LHCN-M2 (cell line): ENCODE measurements at places on chromosomes 7 and 10. TPM values are rescaled to one million over a fixed set of nuclear protein-coding genes. Genes with fewer than 3 reads are reported as not detected.

GRCh38 chr7:23214938-23215337 is 31.6 kb upstream of the GPNMB start:
- no peak for DNase-seq

GRCh38 chr7:107874605-107875446 is 16.2 kb upstream of the DLD start:
- peak; percentile 70 for DNase-seq

DNA sequence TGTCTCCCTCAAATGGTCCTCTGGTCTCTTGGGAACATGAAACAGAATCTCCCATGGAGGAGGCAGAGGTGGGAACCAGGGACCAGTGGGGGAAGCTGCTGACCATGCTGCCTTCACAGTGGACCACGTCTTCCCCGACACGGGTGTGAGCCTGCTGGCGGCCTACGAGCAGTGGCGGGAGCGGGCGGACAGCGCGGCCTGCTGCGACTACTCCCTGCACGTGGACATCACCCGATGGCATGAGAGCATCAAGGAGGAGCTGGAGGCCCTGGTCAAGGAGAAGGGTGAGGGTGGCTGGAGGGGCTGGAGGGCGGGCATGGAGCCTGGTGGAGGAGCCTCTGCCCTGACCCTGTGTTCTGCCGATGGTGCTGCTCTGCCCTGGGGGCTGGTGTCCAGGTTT is 8.0 kb downstream of the DPYSL4 start:
- DNase-seq, result no peak

DNA sequence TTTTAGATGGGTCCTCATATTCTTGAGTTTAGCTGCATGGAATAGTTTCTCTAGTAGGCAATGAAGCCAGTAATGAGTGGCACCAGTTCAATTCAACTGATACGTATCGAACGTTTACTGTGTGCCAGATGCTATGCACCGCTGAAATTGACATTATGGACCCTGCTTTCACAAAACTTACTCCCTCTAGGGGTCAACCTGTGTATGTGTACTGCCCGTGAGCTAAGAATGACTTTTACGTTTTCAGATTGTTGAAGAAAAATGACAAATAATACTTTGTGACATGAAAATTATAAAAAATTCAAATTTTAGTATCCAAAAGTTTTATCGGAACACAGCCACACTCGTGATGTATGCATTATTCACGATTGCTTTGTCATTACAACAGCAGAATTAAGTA is 95.5 kb downstream of the ZMYND11 start:
- DNase-seq, result peak; percentile 14

GRCh38 chr10:32941357-32941756 is 16.7 kb downstream of the ITGB1 start:
- no peak for DNase-seq

- no peak for DNase-seq
Observed at GRCh38 chr10:64306729-64307327, 785.6 kb downstream of the REEP3 start.

DNA sequence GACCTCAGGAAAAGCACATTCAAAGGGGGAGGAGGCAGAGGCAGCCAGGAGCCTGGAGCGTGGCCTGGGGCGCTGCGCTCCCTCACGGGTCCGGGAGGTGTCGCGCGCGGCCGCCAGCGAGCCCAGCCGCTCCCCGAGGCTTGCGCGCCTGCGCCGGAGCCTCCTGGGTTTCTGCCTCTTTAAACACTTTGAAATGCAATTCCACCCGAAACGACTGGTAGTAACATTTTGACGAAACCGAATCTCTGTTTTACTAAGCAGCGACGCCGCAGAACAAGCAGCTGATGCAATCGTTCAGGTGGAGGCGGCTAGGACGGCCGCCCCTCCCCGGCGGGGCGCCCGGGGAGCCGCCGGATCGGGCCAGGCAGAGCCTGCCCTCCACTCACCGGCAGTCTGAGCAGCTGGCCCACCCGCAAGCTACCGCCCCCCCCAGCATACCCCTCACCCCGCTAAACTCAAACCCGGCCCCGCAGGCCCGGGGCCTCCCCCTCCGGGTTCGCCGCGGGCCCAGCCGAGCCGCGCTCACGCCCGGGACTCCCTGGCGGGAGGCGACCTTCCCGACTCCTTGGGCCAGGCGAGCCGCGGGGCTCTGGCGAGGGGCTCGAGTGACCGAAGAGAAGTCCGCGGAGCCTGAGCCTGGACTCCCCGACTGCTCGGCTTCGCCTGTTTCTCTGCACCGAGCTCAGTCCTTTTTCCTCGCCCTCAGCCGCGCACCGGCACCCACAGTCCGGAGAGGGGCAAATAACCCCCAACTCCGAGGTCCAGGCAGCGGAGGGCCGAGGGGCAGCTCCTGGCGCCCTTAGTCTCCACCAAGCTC is 3.2 kb downstream of the MKX start:
- peak; percentile 79 for DNase-seq

DNA sequence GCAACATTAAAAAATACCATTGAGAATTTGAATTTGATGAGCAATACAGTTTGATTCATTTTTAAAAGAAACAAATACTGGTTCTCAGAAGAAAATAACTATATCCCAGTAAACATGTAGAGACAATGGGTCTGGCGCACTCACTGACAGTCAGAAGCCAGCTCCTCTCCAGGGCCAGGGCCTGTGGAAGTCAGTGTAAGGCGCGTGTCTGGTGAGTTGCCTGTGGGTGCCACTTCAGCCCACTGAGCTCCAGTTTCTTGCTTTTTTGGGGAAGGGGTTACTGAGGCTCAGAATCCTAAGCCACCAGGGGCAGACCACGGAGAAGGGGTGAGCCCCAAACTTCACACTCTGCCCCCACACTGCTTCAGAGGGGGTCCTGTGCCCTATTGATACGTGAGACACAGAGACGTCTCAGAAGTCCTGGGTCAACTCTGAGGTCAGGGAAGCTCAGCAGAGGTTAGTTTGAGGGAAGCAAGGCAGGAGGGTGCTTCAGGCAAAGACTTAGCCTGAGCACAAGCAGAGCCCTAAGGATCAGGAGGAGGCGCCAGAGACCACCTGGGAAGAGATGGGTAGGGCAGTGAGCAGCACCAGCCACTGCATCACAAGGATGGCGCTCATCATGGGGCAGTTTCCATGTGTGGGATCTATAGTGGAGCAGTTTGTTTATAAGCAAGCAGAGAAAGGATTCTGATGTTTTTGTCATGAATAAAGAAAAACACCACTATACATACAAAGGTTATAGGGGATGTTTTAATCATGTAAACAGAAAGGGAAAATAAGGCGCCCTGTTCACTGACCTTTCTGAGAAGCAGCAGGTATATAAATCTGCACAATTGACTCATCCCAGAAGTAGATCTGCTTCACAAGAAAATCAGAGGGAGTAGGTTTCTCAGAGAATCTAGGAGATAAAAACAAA is 95.7 kb downstream of the PKD1L1 start:
- peak; percentile 19 for DNase-seq

DNA sequence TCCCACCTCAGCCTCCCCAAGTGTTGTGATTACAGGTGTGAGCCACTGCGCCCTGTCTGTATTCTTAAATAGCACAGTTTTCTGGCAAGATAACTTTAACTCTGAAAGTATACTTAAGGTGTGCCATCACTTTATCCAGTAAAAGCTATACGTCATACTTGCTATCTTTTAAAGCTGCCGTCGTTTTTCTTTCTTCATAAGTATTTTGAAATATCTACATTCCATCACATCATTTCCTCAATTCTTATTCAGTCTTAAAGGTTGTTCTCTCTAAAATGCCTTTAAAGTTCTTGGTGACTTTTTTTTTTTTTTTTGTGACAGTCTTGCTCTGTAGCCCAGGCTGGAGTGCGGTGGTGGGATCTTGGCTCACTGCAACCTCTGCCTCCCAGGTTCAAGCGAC is 34.7 kb downstream of the PTPN12 start:
- no peak for DNase-seq

GRCh38 chr10:63467841-63468240 is 2.1 kb upstream of the JMJD1C start:
- no peak for DNase-seq

- DNase-seq, result no peak
Observed at GRCh38 chr7:116230191-116231005, 20.1 kb downstream of the TES start.

GRCh38 chr7:22655781-22656180 is 71.2 kb upstream of the IL6 start:
- no peak for DNase-seq

- no peak for DNase-seq
Observed at GRCh38 chr7:124874644-124875163, 54.9 kb downstream of the POT1 start.

GRCh38 chr7:36277249-36277542 is 112.5 kb upstream of the ANLN start:
- no peak for DNase-seq

DNA sequence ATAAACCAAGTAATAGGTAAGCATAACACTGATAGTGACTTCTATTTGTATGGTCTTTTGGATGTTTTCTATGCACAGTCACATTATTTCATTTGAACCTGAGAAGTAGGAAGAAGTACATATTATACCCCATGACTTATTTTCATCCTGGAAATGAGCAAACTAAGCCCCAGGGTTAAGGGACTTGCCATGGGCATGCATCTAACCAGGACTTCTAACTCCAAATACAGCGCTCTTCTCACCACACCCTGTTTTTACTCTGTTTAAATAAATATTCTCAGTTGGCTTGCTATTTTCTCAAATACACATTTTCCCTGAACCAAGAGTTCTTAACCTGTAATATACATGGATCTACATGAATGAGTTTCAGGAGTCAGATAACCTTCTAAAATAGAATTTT is 16.3 kb downstream of the GNG11 start:
- DNase-seq, result no peak

DNA sequence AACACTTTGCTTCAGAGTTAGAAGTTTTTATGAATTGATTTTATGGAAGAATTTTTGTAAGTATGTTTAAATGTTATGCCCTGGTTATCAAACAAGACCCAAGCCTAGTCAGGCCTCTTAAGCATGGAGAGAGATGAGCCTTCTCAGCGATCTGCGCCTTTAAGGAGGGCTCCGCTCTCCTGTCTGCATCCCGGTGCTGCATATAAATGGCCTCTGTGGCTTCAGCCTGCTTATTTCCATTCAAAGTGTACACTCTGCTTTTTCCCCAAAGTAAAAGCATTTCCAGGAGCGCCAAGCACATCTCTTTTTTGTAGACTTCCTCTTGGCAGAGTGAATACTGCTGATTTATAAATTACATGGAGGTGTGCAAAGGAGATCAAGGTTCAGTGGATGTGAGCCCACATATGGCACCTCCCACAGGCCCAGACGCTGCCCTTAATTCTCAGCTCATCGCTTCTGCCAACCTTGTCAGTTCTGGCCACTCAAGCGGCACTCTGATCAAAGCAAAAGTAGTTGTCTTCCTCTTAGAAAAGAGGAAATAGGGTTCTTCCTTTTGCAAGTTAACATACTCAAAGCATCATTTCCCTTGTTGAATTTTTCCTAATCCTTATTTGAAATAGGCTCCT is 70.0 kb upstream of the SFMBT2 start:
- DNase-seq, result no peak

- DNase-seq, result no peak
Observed at GRCh38 chr7:111998326-111998725, 207.9 kb downstream of the DOCK4 start.

GRCh38 chr7:117780832-117781231 is 92.4 kb downstream of the CTTNBP2 start:
- DNase-seq, result peak; percentile 65

DNA sequence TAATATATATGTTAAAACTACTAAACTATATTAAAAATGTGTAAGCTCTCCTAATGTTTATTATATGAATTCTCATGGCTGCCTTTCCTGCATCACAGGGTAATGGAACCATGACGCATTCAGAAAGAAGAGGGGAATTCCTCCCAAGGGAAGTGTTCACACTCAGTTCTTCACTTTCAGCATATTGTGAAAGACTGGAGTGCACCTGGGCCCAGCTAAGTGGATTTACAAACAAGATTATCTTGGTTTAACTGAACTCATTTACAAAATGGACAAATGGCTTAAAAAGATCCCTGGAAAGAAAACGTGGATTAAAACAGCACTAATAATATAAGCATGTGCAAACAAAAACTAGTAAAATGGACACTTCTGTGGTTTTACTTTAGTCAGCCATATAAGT is 149.8 kb downstream of the DOCK4 start:
- no peak for DNase-seq

GRCh38 chr7:139417478-139417877 is 57.8 kb downstream of the LUC7L2 start:
- DNase-seq, result no peak

DNA sequence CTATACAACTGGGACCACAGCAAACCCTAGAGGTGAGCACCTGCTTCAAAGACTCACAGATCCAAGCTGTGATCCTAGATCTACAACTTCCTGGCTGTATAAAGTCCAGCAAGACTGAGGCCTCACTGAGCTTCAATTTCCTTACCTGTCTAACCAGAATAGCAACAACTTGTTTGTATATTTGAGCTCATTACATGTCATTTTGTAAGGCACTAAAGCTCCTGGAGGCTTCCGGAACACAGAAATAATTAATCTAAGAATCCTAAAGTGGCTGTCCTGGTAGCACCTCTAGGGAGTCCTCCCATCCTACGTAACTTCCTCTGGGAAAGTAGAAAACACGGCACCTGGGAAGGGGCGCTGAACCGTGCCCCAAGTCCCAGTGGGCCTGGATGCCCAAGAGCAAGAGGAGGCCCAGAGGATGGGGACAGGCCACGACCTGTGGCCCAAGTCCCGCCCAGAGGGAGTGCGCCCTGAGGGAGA is 39.4 kb downstream of the HK1 start:
- no peak for DNase-seq

DNA sequence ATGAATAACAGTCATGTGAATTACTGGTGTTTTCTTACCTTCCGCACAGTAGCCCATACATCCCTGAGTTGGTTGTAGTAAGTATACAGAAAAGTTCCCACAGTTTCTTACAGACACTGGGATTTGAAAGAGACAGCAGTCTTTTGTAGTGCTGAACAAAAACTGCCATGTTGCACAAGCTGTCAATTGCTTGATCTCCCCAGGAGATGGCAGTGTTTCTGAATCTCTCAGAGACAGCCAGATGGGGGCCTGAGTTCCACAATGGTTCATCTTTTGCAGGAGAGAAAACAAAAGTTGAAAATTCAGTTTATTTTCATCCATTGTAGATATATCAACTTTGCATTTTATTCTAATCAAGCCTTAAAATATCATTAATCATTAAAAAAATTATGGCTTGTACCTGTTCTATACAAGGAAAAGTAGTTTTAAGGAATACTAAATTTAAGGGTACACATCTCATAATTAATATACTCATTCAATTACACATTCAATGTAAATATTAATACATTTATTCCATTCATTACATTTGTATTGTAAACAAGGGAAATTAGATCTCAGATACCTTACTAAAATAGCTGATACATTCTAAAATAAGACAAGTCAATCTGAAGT is 14.5 kb downstream of the VWDE start:
- peak; percentile 73 for DNase-seq

The NCAPG2 gene
- total RNA-seq, result 73.7 and 83.5 TPM in 2 replicates

The CXCL12 gene
- 0.13 and 0.29 TPM in 2 replicates for total RNA-seq

The TNPO3 gene
- 70.7 and 71.1 TPM in 2 replicates for total RNA-seq

The CCDC3 gene
- total RNA-seq, result 3.2 and 4.0 TPM in 2 replicates

The ATG9B gene
- total RNA-seq, result 0.06 TPM in 2 replicates

The MALRD1 gene
- not detected in 2 replicates for total RNA-seq

The AKR1E2 gene
- 0.19 TPM in 1 of 2 replicates, not detected in the other for total RNA-seq

The VSTM2A gene
- total RNA-seq, result not detected in 2 replicates

The HTR5A gene
- total RNA-seq, result not detected in 2 replicates

The GPR85 gene
- total RNA-seq, result 8.5 and 9.1 TPM in 2 replicates
